SIG-M5 (cell line): ENCODE measurements at places on chromosomes 7 and 10.
A peak's percentile ranks its signal among the peaks of the same experiment; 100 is the strongest.

GRCh38 chr7:31022726-31023125 is 29.4 kb upstream of the ADCYAP1R1 start:
- no peak for DNase-seq

DNA sequence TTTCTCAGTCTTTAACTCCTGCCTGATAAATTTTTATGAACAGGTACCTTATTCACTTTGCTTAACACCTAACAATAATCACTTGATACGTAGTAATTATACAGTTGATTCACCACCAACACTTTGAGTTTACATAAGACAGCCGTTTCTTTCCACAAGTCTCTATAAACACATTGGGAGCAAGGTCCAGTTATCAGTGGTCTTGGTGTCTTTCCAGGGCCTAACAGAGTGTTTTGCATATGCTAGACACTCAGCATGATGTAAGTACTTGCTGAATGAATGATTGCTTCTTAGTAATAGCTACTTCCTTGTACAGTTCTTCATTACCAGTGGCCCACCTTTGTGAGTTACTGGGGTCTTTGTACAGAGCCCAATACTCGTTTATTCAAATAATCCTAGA is 6.4 kb downstream of the CLDN12 start:
- no peak for DNase-seq

GRCh38 chr10:43820663-43821062 is 172.0 kb upstream of the ZNF32 start:
- no peak for DNase-seq

GRCh38 chr7:149494738-149495368 is 2.8 kb downstream of the ZNF746 start:
- peak; percentile 58 for DNase-seq
